GM23338 (cell line): ENCODE measurements at places on chromosomes 3 and 15.

DNA sequence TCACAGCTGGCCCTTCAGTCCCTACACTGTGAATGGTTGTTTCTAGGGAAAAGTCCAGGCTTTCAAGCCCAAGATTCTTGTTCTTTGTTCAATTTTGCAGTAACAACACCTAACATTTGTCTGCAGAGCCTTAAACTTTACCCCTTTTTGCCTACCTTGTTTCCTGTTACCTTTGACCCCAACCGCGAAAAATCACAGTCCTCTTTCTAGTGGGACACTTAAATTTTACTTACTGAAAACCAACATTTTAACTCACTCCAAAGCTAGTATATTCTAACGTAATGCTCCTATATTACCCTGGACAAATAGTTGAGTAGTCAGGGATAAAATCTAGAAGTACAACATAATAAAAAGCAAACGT lies 649 bp upstream of the PIK3CB start:
- no peak for DNase-seq

GRCh38 chr15:90790561-90790960 lies 73.4 kb downstream of the BLM start:
- DNase-seq, result no peak

GRCh38 chr15:90594301-90594738 lies 64.6 kb downstream of the CRTC3 start:
- DNase-seq, result peak; percentile 45

GRCh38 chr3:142568393-142569017 lies 10.0 kb downstream of the ATR start:
- DNase-seq, result peak; percentile 92
